Esophagus squamous epithelium (tissue), 5 donors: ENCODE measurements at places on chromosomes 13 and 19.

DNA sequence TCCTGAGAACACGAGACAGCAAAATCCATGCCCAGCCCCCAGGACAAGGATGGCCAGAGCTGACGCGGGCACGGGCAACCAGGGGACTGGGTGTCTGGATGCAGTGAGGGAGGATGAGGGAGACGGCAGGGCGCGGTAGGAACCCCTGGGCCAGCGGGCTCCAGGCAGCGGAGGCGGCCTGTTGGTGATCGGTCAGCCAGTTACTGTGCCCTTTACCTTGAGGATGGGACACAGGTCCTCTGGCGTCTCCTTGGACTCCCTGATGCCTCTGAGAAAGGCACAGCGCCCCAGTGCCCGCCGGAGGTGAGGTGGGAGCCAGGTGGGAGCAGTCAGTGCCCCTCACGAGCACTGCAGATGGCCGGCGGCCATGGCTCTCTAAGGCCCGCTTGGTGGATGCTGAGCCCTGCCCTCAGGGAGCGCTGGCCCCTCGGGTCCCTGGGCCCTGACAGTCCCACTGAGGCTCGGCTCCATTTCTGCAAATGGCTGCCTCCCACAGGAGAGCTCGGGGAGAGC, 31.2 kb downstream of the C13orf46 start:
- no peak for DNase-seq

GRCh38 chr13:26236296-26236695, 14.2 kb upstream of the RNF6 start:
- DNase-seq = no peak

DNA sequence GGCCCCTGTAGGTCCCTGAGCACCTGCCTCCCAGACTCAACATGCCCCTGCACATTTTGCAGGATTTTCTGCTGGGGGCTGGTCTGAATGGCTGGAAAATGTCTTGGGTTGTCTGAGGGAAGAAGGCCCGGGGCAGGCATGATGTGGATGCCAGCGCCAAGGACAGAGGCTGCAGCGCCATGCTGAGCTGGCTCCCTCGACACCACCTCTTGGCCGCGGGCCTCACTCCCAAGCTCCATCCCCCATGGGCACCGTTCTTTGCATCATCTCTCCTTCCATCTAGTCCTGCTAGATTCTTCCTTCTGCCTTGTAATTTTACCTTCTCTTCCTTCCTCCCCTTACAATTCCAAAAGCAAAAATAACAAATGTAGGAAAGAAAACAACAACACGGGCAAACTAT, 70.6 kb downstream of the ZIC5 start:
- no peak for DNase-seq

- no peak for DNase-seq
These were observed 362 bp downstream of the WTIP start for GRCh38 chr19:34481861-34482379.

DNA sequence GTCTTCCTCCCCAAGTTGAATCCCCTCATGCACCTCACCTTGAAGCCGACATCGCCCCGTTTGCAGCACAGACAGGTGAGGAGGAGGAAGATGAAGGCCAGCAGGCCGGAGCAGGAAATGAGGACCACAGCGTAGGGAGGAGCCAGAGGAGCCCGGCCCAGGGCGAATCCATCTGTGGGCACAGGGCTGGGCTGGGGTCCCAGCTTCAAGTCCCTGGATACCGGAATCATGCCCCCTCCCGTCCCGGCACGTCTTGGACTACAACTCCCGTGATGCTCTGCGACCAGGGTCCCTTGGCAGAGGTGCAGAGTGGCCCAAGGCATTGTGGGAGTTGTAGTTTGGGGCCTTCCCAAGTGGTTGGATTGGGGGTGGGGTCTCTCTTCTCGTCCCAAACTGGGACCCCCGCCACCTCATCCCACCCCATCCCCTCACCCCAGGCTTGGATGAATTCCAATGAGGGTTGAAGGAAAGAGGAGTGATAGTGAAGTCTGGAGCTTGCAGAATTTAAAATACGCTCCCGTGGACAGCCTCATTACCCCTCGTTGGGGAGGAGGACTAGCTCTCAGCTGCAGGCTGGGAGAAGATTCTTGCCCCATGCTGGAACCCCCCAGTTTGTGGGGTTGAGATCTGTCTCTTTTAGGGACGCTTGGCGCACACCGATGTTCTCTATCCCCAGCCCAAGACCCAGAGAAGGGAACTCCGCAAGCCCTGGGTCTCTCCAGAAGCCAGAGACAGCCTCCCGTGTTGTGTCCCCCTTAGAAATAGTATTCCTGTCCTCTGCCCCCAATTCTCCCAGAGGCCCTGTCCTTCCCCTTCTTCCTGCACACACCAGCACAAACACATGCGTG, 990 bp downstream of the LMTK3 start:
- DNase-seq = no peak

DNA sequence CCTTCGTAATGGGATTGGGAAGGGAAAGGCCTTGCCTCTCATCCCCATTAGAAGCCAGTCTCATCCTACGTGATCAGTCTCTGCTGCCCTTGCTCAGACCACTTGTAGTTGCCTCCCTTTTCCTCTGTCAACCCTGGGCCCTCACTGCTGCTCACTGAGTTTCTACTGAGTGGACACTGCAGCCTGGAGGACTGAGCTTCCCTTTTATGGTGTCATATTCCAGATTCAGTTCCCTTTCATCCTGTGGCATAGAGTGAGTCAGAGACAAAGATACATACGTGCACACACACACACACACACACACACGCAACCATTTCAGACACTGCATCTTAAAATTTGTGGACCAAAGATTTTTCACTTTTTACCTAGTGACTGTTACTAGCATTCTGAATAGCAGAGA, 56.6 kb downstream of the COG3 start:
- no peak for DNase-seq

- no peak for DNase-seq
These were observed 6.4 kb downstream of the COMP start for GRCh38 chr19:18784786-18785120.

DNA sequence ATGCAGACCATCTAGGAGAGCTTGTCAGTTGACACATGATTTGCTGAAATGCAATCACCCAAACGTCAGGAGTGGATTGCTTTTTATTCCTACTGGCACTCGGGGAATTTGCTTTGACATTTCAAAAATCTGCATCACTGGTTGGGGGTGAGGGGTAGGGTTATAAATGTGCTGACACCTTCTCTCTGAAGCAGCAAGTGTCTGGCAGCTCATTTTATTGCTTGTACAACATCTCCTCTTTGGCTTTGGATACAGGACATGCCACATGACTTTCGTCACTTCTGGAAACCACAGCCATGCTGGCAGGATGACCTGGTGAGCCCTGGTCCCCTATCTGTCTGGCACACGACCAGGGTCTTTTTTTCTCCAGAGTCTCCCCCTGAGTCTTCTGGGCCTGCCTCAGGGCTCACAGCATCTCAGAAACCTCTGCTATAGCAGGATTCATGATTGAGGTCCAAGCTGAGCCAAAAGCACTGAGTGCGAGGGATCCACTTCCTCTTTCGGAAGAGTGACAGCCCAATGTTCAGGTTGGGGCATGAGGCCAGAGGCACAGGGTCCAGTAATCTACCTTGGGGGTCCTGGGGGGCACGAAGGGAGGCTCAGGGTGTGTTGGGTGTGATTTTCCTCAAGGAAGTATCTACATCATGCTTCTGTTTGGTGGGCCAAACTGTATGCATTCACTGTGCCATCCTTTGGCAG, 60.1 kb downstream of the HSPH1 start:
- no peak for DNase-seq

DNA sequence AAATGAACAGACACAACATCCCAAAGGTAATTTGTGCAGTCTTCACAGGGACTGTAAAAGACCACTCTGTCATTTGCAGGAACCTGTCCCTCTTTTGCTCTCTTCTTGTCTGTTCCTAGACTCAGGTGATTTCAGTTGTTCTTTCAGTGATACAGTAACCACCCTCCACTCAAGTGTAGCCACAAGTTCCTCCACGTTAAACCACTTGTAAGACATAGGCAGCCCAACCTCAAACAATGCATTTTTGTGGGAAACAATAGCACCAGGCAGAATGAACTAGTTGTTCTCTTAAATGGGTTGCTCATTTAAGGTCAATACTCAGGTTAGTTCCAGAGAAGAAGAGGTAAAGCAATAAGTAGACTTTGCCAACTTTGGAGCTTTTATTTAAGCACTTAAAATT, 359.4 kb downstream of the MZT1 start:
- DNase-seq = no peak

GRCh38 chr13:89307278-89307677, 1636.1 kb downstream of the SLITRK5 start:
- no peak for DNase-seq

DNA sequence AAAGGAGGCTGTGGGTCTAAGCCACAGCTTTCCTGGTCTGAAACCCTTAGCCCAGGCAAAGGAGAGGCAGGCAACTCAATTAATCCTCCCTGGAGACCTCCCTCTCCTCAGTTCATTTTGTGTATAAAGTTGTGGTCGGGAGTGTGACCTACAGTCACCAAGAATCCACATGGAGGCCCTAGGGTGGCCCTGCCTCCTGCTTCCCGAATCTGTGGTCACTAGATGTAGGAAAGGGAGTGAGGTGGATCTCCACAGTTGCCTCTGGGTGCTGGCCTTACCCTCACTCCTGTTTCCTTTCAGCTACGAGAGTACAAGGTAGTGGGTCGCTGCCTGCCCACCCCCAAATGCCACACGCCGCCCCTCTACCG, 1.3 kb downstream of the RPL18A start:
- DNase-seq = no peak

GRCh38 chr19:47106821-47107201, 6.8 kb downstream of the ZC3H4 start:
- DNase-seq = no peak

DNA sequence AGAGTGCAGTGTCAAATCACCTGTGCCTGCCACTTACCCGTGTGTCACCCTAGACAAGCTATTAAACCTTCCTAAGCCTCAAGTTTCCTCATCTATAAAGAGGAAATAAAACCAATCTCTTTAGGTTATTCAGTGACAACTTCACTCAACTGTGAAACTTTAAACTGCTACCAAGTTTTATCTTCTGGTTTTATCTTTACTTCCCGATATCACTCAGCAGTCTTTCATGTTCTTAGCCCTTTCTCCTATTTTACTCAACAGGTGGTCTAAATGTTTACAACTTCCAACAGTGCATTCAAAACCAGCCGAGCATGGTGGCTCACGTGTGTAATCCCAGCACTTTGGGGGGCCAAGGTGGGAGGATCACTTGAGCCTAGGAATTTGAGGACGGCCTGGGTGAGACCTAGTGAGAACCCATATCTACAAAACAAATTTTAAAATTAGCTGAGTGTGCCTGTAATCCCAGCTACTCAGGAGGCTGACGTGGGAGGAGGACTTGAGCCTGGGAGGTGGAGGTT, 59.6 kb downstream of the GPALPP1 start:
- DNase-seq = no peak

DNA sequence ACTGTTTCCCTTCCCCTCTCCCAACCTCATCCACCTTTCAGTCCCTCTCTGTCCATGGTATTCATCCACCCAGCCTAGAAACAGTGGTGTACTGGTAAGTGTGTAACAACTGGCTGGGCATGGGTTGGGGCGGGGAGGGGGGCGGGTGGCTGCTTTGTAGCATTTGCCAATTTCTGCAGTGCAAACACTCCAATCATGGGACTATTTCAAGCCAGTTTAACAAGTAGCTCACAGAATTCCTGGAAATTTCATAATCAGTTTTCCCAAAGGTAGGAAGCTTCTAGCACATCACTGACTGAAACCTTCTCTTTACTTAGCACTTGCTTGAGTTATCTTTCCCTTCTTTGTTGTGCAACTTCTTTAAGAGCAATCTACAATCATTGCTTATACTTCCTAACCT, 100.8 kb upstream of the WASF3 start:
- no peak for DNase-seq

DNA sequence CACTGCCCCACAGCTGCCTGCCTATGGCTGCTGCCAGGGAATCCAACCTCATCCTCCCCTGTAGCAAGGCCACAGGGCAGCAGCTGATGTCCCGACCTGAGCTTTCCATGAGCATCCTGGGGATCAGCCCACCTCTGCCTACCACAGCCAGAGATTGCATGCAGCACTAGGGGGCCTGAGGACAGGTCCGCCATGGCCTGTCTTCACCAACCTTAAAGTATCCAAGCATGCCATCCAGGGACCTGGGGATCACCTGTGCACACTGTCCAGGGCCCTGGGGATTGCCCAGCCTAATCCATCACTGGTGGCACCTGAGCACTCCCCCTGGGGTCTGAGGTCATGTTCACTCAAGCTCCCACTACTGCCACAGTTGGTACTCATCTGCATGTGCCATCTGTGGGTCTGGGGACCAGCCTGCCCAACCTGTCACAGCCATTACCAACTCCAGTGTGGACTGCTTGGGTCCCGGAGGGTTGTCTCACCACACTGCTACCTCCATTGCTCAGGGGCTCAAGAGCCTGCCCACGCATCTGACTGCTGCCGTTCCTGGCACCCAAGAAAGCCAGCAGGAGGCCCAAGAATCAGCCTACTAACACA, 53.0 kb downstream of the KCTD15 start:
- DNase-seq = no peak

GRCh38 chr13:74210693-74211393, 76.6 kb upstream of the KLF12 start:
- DNase-seq = no peak

DNA sequence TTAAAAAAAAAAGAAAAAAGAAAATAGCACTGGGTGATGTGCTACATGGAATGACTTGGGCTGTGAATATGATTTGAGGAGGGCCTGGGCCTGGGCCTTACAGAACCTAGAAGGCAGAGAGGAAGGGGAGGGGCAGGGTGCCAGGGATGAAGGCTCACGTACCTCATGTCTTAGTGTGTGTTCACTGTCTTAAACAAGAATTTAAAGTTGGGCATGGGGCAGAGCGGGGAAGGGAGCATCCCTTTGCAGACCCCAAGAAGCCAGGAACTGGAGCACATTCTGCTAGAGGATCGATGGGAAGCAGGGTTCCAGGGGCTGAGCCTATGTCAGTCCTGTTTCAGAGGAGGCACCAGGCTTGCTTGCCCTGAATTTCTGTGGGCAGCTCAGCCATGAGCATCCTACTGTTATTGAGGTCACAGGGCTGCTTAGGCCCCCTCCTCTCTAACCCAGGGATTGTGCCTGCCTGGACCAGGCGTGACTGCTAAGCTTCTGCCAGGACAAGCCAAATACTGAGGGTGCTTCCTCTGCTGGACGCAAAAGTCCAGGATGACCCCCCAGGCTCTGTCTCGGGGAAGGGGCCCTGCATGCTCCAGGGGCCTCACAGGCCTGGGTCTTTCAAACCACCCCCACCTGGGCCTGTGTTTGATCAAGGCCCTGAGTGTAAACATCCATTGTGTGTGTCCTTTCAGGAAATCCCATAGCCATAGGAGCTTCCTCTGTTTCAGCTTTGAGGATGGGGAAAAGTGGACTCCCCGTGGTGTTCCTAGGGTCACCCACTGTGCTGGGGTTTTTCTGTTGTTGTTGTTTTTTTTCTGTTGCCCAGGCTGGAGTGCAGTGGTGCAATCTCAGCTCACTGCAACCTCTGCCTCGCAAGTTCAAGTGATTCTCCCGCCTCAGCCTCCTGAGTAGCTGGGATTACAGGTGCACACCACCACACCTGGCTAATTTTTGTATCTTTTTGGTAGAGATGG, 4.8 kb downstream of the LSR start:
- DNase-seq = no peak

- DNase-seq = no peak
These were observed 2.7 kb upstream of the CCDC97 start for GRCh38 chr19:41307090-41307875.

- no peak for DNase-seq
These were observed 106.8 kb downstream of the LACC1 start for GRCh38 chr13:43986421-43986981.

- DNase-seq = no peak
These were observed 535.9 kb downstream of the GPC5 start for GRCh38 chr13:91934354-91934753.

- DNase-seq = no peak
These were observed 38.1 kb downstream of the HTR2A start for GRCh38 chr13:46858776-46859175.
